ENCODE measurements at places on chromosomes 1 and 21. TPM values are rescaled to one million over a fixed set of nuclear protein-coding genes. Genes with fewer than 3 reads are reported as not detected.

DNA sequence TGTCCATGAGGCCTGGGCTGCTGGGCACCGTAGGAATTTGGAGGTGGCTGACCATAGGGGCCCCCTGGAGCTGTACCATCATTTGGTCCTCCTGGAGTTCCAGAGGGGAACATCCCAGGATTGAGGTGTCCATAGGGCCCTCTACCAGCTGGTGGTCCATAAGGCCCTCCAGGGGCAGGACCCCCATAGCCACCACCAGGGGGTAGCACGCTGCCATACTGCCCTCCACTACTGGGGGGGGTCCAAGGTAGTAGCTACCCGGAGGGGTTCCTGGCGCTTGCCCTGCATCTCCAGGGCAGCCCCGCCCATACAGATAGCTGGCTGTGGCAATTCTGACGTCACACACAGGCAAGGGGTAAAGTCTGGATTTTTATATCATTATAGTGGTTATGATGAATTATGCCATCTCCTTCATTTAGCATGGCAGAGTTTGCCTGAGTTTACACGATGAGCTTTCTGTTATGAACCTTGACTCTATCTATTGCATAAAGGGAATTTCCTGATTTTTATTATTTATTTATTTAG is 13.2 kb downstream of the MDM4 start:
- DNase-seq, result no peak

DNA sequence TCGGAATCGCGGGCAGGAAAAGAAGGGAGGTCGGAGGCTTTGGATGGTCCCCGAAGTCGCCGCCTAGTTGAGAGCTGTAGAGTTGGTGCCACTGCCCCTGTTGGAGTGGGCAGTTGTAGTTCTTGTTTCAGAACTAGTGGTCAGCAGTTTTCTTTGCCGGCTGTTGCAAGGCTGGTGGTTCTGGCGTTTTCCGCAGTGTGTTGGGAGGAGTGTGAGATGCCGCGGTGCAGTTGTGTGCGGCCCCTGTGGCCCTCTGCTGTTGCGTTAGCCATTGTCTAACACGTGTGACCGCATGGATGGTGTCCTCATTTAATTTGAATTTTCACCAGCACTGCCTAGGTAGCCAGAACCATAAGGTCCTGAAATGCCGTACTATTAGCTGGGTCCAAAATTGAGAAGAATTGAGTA is 1.4 kb downstream of the ARF1 start:
- DNase-seq, result no peak

GRCh38 chr1:87530042-87530807 is 201.5 kb downstream of the LMO4 start:
- no peak for DNase-seq

DNA sequence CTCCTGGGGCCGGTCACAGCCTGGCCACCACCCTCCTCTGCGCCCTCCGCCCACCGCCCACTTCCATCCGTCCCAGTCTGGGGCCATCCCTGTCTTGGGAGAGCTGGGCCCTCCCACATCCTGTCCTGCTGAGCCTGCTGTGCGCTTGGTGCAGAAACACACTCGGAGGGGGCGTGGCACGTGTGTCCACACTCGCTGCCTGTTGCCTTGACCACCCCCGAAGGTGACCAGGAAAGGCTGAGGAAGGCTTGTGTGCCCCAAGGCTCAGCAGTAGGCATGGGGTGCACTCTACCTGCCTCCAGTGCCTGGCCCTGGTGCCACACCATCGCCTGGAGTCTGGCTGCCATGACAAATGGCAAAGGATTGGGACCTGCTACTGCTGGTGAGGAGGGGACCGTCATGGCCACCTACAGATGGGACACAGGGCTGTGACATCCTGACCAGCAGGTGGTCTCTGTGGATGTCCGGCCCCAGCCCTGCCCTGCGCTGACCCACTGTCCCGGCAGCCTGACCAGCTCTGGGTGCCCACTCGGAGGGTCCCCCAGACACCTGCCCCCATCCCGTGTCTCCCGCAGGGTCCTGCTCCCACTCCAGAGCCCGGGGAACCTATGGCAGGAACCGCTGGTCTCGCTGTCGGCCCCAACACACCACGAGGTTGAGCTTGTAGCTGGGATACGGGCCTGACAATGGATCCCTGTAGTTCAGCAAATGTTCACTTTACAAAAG is 23.2 kb upstream of the PTTG1IP start:
- no peak for DNase-seq

DNA sequence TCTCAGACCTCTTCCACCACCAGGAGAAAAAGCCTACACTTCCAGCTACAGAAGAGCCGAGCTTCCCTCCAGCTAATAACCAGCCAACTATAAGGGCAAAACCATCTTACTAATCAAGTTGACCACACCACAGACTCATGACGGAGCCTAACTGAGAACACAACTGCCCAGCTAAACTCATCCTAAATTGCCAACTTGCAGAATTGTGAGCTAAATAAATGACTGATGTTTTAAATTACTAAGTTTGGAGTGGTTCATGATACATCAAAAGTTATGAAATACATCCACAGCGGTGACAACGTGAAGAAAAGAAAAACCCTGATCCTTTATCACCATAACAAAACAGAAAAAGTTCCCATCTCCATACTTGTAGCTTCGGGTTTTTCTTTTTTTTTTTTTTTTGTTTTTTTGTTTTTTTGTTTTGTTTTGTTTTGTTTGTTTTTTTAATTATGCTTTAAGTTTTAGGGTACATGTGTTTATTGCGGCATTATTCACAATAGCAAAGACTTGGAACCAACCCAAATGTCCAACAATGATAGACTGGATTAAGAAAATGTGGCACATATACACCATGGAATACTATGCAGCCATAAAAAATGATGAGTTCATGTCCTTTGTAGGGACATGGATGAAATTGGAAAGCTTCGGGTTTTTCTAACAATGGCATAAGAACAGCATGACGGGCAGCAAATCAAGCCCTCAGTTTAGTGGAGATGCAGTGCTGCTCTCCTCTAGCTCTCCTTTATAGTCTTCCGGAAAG is 122.6 kb downstream of the PIGK start:
- DNase-seq, result no peak

DNA sequence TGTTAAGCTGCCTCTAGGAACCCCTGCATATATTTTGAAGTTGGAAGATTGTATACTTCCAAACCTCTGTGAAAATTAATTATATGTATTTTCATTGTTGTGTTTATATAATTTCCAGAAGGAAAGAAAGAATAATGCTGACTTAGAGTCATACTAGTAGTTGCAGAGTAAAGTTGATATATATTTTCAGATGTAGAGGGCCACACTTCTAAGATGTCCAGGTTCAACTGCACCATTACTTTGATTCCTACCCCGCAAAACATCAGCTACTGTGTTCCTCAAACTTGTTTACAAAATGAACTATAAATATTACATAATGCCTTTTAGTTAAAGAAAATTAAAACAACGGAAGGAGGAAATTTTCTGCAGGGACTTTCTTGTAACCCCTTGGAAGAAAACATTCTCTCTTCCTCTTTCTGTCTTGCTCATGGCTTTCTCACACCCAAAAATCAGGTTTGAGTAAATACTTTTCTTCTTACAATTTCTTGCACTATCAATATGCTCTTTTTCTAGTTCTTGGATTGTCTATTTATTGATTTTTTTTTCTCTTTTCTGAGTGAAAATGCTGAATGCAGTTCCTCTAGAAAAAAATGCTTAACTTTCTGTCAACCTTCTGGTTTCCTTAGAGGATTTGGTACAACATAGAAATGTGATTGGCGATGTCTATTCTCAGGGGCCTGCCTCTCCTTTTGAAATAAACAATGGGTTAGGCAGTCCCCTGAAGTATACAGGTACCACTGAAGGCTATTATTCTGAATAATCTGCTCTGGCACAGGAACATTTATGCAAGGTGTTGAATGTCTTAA is 867.8 kb downstream of the TTLL7 start:
- no peak for DNase-seq

DNA sequence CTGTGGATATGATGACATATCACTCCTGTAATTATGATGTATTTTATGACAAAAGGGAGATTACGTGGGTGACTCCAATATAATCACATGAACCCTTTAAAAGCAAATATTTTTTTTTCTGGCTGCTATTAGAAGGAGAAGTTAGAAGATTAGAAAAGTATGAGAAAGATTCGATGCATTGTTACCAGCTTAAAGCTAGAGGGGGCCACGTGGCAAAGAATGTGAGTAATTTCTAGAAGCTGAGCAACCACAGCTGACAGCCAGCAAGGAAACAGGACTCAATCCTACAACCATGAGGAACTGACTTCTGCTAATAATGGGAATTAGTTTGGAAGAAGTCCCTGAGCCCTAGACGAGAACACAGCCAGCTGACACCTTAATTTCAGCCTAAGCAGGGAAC is 56.3 kb upstream of the C1orf87 start:
- no peak for DNase-seq

Gene HAO2
- not detected for total RNA-seq

Gene LENEP
- total RNA-seq, result not detected

Gene FASLG
- not detected for total RNA-seq

Gene HMGN1
- 412 TPM for total RNA-seq
